ENCODE measurements at places on chromosomes 7 and 10.

DNA sequence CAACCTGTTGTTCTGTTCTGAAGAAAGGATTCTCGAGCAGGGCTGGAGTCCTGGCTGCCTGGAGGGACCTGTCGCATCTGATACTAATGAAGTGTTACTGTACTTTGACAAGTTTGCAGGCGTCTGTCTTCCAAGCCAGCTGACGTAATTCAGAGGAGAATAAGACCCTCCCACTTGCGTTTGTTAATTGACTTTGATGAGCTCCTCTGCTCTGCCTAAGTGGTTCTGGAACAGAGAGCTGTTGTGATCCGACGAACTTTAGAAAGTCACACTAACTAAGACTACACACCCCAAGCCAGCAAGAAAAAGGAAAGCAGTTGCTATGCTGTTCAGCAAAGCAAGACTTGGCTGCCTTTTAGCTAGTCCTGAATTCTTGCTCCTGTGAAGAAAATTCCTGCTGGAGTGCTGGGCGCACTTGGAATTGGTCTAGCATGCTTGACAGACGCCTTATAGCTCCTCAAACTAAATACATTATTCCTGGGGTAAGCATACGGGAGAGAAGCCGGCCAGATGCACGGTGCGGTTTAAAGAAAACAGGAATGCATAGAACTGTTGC lies 200.3 kb downstream of the CACNB2 start:
- DNase-seq, result no peak

DNA sequence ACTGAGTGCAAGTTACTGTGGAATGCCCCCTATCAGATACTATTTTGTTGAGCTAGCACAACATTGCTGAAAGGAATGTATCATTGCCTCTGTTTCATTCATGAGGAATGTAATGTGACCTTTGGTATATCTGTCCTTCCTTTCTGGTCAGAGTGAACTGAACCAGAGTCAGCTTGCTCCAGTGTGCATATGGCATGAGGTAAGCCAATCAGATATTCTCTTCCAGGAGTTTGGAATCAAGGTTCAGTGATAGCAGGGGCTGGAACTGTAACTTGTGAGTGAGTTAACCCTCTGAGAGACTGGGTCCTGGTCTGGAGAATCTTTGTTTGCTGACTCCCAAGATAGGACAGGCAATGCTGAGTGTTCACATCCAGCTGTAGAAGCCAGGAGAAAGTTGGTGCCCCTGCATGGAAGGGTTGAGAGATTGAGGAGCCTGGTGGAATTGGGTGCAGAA lies 45.3 kb upstream of the OSBPL3 start:
- no peak for DNase-seq

DNA sequence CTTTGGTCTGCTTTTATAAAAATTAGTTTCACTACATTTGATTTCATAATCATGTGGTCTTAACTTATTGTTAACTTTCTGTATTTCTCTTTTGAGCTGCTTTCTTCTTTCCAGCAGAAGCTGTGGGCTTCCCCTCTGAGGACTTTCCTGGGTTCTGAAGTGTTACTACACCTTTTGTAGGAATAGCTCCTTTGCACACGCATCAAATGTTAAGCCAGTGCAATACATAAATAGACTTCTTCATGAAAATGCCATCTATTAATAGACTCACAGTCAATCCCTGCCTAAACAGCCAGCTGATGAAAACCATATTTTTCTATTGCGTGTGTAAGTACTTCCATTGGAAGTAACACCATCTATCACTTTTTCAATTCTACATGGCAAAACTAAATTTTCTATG lies 1.5 kb downstream of the ABCB4 start:
- DNase-seq, result no peak

- DNase-seq, result no peak
These were observed 10.7 kb downstream of the CEP41 start for GRCh38 chr7:130430115-130430514.

DNA sequence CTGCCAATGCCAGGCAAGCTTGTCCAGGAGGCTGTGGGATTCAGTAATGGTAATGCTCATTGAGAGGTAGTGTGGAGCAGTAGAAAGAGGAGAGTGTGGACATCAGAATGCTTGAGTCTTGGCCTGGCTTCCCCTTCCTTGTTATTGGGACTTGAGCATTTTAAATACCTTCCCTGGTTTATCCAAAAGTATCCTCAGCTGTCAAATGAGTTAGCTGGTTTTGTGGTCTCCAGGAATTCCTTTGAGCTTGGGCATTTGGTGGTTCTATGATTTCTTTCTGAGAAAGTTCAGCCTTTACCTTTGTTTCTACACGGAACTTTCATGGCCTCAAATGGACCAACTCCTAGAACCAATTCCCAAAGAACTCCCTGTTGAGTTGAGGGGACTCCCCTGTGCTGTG lies 264.3 kb downstream of the PTEN start:
- DNase-seq, result no peak

DNA sequence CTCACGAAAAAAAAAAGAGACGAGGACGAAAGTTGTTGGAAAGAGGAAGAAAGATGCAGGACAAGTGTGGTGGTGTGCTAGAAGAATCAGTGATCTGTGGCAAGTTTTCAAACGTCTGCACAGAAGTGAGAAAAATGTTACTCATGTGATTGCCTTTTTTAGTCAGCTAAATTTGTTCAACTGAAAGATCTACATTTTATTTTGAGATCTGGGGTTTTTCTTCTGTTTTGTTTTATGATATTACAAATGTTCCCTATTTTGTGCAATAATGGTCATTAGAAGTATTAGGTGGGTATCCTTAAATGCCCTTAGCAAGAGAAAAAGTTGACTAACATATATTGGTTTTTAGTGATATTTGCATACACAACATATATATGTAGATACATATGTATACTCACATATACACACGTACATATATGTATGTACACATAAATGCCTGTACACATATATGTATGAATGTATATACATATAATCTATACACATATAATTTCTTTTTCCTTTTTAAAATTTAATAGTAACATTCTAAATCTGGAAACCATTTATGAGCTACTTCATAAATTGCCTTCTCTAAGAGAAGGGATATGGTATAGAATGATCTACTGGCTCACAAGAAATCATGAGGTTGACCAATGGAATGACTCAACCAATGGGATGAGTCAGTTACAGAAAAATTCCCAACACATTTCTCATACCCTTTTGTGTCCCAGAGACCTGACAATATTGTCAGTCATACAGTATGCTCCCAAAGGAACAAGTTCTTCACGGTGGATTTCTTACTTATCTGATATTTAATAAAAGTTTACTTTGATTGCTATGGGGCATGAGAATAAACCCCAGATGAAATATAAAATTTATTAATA lies 38.4 kb downstream of the SLC39A12 start:
- no peak for DNase-seq

GRCh38 chr7:102864958-102865357 lies 47.8 kb upstream of the LRRC17 start:
- DNase-seq, result no peak

DNA sequence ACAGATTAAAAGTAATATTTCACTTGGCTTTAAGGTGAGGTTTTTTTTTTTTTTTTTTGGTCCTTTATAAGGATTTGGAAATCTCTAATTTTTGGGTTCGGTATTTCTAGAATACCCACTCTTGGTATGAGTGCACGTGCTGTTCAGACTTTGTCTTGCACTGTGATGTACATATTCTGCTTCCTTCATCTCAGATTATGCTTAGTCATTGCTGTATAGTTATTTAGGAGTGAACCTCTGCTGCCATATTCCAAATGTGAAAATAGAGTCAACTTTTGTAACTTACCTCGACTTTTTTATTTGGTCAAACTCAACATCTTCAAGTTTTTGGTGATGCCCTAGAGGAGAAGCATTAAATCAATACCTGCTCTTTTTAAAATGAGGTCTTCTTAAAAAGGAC lies 40.1 kb upstream of the HBP1 start:
- DNase-seq, result no peak

- DNase-seq, result no peak
These were observed 219.8 kb downstream of the NEBL start for GRCh38 chr10:20677340-20677739.

- DNase-seq, result no peak
These were observed 125.7 kb upstream of the CDK1 start for GRCh38 chr10:60652628-60653027.

GRCh38 chr7:7802531-7802930 lies 84.1 kb upstream of the RPA3 start:
- no peak for DNase-seq

DNA sequence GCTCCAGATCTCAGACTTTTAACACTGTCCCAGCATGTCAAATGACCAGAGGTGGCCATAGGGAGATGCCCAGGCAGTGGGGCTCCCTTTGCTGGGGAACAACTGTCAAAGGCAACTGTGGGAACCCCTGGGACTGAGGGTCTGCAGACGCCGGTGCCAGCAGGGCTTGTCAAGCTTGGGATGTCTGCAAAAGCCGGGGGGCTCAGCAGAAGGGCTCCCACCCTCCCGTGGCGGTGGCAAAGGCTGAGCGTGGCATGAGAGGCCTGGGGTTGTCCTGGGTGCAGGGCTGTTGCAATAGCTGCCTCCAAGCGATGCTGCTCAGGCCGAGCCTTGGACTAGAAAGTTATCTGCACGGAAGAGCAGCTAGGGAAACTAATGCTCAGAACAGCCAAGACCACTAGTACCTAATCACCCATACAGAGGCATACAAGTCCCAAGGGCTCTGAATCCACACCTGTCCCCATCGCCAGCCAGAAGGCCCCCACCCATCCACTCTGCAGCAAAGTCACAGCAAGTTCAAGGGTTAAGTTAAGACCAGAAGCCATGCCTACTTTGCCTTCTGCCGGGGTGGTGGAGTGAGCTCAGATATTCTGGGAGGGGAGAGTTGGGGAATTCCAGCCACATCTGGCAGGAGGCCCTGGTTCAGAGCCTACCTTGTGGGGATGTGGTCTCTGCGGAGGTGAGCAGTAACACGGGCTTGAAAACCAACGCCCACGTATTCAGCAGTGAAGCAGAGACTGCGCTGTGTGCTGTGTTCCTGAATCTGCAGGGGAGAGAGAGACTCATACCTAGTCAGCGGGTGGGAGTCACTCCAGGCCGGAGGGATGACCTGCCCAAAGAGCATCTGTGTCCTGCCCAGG lies 4.6 kb downstream of the SH2B2 start:
- DNase-seq, result no peak

DNA sequence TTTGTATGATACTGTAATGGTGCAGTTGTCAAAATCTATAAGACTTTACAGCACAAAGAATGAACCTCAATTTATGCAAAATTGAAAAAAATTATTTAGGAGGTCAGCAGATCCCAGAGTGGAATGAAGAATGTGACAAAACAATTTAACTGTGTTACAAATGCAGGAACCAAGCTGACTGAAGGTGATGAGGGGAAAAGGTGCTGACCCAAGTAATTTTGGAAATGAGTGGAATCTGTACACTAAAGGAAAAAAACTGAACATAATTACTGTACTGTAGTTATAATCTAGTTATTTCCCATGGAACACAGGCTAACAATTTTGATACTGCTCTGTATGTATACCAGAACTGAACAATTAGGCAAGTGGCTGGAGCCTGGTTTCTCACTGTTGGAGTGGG lies 31.2 kb upstream of the ZCCHC24 start:
- DNase-seq, result no peak

DNA sequence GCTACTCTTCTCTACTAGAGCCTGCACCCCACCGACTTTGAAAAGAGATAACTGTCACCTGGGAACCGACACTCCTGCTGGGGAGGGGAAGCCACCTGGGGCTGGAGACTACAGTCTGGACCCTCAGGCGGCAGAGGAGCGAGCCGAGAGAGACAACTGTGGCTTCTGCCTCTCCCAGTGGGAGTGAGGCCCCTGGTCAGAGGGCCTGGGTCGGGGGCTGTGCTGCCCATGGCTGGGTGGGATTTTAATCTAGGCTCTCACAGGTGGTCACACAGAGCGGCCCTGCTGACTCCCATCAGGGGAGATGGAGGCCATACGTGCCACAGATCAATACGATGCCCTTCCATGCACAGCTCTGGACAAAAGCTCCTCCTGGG lies 372.1 kb downstream of the DNAJB6 start:
- DNase-seq, result no peak

DNA sequence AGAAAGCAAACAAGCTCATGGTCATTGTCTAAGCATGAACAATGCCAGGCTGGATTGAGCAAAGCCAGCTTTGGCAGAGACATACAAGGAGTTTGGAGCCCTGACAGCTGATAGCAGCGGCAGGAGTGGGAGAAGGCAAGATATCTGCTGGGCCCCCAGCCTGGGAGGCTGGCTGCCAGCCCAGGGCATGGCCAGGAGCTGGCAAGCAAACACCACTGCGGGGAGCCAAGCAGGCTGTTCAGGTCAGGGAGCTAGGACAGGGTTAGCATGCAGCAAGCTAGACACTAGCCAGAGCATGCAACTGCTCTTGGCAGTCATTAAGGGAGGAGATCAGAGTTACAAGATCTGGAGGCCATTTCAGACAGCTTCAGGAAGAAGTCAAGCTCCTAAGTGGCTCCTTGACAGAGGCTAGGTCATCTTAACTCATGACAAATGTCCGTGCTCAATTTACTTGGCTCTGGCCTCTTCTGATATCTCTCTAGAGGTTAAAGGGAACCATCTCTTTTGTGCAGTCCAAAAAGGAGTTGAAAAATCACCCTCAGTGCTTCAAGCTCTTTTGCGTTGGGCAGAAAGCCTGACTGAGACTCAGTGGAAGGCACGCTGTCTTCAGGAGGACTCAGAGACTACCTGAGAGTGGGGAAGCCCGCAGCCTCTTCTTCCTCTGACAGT lies 436.8 kb upstream of the C7orf33 start:
- no peak for DNase-seq

DNA sequence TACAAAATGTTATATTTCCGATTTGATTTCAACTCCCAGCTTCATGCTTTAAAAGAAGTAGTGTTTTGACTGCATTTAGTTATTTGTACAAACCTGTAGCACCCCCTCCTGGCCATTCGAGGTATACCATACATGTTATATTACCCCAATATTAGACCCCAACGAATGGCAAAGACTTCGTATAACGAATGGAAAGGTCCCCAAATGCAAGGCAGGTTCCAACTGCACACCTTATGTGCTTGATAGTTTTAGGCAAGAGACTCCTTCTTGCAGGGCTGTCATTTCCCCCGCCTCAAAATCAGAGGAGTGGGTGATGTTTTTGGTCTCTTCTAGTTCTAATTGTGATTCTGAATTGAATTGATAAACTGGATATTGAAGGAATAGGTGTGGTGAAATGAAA lies 101.1 kb upstream of the TARP start:
- DNase-seq, result peak; percentile 57

DNA sequence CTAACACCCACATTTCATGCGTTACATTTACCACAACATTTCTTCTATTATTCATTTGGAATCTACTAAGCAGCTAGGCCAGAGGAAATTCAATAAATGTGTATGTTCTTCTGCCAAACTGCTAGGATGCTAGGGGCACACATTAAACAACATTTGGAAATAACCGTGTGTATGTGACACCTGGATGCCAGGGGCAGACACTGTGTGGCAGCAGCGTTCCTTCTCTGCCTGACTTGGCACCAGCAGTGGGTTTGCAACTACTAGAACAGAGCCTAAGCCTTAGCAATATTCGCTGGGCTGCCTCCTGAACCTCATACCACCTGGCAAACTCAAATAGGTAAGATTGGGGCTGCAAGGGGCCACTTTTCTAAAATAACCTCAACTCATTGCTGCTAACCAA lies 182.1 kb downstream of the CHCHD3 start:
- DNase-seq, result no peak

GRCh38 chr10:122286867-122287266 lies 15.8 kb downstream of the BTBD16 start:
- no peak for DNase-seq

All from T-helper 2 cell (primary cell).